Fibroblast of villous mesenchyme (primary cell): ENCODE measurements at places on chromosomes 2 and 18. TPM values are rescaled to one million over a fixed set of nuclear protein-coding genes. Genes with fewer than 3 reads are reported as not detected.

- DNase-seq = no peak
Observed at GRCh38 chr2:170140561-170140960, 37.4 kb upstream of the MYO3B start.

- no peak for DNase-seq
Observed at GRCh38 chr18:75211002-75211621, 515 bp downstream of the TSHZ1 start.

DNA sequence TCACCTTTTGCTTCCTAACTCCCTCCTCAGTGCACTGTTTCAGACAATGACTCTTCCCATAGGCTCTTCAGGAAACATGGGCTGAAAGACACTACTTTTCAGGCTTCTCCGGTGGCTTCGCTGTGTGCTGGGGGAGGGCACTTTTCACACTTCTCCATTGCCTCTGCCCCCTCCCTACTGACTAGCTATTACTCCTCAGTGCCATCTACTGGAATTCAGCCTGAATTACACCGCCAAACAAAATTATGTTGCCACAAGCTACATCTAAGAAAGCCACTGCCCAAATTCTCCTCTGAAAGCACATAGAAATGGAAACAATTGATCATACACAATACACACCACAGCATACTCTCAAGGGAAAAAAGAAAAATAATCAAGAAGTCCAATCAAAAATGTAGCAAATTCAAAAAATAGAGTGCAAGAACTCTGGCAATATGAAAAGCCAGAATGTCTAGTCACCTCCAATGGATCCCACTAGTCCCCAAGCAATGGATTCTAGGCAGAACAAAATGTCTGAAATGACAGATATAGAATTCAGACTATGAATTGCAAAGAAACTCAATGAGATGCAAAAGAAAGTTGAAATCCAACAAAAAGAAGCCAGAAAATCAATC, 1139.4 kb upstream of the GYPC start:
- peak; percentile 1 for DNase-seq

DNA sequence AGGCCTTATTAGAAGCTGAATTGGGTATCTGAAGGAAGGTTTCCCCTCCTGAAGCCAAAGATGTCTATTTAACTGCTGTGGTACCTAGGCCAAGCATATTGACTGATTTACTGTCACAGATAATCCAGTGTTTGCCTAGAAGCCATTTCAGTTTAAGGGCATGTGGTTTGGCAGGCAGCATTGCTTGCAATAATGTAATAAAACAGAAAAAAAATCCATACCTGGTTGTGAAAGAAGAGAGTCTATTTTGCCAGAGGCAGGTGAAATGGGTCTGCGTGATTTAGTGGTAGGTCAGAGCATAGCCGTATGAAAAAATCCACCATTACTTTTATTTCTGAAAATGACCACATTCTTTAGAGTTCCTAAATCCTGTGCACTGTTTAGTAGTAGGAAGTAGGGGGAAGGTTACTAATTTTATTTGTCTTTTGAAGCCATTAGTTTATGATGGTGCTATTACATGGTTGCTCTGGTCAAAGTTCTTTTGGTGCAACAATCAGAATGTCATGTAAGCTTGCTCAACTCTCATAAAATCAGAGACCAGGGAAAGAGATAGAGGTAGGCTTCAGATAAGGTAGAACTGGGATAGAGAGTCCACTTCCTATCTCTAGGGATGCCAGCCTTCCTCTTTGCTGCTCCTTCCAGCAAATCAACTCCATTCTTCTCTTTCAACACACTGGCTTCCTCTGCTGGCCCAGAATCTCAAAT, 343.4 kb downstream of the GPD2 start:
- DNase-seq = no peak

GRCh38 chr2:189952536-189953109, 109.9 kb downstream of the MSTN start:
- no peak for DNase-seq

- peak; percentile 93 for DNase-seq
Observed at GRCh38 chr18:54805571-54806334, 22.5 kb upstream of the RAB27B start.

DNA sequence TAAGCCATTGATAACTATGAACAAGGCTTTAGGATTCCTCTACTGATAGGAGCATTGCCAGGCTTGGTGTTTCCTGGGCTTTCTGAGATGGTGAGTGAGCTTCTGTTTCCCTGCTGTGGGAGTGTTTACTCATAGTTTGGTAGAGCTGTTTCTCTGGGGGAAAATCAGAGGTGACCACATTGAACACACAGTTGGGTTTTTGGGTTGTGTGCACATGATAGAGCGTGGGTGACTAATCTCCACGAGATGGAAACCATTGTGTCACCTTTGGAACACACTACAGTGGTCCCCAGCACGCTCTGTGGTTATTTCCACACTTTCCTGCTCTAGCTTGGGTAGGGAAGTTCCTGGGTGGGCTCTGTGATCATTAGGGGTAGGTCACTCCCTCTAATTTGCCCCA, 5.4 kb downstream of the IL1R1 start:
- peak; percentile 52 for DNase-seq

DNA sequence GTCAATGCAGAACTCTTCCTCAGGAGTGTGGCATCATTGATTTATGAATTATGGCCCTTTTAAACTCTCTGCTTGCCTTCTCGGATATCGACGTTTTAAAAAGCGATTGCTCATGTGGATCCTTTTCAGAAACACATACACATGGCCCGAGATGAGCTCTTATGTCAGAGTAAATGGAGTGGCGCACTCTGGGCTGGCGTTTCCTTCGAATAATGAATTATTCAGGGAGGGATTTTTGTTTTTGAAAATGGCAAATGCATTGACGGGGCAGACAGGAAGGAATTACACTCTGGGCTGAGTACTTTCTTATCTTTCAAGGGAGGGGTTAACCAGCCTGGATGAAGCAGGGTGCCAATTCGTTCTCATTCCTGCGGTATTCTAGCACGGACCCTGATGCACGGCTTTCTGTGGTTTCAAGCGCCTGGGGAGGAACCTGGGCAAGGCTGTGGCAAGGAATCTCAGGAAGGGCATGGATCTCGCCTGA, 142.7 kb downstream of the PRKCE start:
- peak; percentile 71 for DNase-seq

DNA sequence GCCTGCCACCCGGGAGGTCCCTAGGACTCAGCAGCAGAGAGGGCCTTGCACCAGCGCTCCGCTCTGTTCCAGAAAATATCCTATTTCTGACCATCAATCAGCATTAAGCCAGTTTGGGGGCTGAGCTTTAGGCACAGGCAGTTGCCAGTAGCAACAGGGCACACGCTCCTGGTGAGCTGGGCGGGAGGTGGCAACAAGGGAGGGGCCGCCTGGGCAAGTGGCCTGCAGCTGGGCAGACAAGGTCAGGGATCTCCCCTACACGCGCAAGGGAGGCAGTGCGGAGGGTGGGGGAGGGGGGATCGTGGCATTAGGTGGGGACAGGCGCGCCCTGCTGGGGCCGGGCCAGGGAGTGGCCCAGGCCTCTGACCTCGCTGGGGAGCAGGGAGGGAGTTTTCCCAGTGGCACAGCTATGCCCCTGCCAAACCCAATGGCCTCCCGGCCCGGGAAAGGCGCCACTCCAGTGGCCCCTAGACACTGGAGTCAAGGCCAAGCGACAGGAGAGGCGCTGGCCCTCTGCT, 302.8 kb downstream of the NCKAP5 start:
- no peak for DNase-seq

DNA sequence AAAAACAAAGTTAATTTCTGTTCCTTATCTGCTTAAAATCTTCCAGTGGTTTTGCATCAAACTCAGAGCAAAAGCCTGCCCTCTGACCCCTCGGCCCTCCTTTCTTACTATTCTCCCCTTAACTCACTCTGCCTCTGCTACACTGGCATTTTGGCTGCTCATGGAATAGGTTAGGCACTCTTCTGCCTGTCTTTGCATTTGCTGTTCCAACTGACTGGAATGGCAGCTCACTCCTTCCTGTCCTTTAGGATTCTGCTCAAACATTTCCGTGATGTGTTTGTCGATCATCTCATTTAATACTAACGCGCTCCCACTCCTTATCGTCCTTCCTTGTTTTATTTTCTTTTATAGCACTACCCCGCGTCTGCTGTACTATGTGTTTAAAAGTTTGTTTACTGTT, 815 bp downstream of the CEBPZ start:
- peak; percentile 8 for DNase-seq

DNA sequence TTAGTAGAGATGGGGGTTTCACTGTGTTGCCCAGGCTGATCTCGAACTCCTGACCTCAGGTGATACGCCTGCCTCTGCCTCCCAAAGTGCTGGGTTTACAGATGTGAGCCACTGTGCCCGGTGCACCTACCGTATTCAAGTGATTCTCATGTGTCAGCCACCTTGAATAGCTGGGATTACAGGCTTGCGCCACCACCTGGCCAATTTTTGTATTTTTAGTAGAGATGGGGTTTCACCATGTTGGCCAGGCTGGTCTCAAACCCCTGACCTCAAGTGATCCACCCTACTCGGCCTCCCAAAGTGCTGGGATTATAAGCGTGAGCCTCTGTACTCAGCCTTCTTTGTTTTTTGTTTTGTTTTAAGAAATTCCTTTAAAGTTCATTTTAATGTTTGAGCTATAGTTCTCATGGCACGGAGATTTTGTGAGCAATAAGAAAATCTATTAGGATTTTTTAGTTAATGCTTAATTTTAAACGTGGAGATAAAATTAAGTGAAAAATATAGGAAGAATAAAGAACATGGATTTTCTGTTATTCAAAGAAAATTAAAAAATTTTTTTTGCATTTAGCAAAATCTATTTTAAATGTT, 242.6 kb downstream of the PHLPP1 start:
- peak; percentile 50 for DNase-seq

DNA sequence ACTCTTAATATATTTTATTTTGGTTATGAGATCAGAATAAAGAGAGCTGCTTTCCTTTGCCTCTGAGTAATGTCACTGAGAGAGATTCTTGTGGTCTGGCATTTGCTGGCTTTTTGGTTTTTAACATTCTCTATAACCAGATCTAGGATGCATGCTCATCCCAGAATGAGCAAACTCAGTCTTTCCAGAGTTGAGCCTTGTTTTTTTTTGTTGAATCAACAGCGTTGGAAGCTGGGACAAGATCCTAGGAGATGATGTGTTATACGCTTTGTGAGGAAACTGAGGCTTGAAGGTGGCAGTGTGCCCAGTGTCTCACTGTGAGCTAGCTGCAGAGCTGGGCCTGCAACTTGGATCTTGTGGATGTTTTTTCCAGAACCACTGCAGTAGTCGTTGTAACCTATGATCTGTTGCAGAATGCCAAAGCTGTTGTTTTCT, 19.5 kb downstream of the MYO1B start:
- DNase-seq = peak; percentile 76

DNA sequence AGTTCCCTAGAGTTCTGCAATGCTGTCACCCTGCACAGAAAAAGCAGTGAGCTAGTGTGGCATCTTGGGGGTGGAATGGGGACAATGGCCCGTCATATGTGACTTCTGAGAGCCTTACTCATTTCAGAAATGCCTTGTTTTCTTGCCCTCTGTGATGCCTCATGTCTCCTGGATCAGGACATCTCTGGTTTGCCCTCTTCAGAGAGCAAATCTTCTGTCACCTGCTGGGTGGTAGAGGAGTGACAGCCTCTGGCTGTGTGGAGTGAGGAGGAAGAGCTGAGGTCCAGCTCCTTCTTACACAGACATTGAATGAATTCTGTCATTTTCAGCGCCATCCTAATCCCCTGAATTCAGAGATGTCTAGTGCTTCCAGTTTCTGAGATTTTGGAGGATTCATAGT, 55.6 kb upstream of the PHLPP1 start:
- DNase-seq = no peak

DNA sequence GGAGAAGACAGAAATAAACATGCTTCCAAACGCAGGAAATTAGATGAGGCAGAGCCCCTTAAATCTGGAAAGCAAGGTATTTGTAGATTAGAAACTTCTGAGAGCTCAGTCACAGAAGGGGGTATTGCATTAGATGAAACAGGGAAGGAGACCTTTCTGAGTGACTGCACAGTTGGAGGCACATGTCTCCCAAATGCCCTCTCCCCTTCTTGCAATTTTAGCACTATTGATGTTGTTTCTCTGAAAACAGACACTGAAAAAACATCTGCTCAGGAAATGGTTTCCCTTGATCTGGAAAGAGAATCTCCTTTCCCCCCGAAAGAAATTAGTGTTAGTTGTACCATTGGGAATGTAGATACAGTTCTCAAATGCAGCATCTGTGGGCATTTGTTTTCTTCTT, 33.5 kb downstream of the ZNF407 start:
- DNase-seq = no peak

DNA sequence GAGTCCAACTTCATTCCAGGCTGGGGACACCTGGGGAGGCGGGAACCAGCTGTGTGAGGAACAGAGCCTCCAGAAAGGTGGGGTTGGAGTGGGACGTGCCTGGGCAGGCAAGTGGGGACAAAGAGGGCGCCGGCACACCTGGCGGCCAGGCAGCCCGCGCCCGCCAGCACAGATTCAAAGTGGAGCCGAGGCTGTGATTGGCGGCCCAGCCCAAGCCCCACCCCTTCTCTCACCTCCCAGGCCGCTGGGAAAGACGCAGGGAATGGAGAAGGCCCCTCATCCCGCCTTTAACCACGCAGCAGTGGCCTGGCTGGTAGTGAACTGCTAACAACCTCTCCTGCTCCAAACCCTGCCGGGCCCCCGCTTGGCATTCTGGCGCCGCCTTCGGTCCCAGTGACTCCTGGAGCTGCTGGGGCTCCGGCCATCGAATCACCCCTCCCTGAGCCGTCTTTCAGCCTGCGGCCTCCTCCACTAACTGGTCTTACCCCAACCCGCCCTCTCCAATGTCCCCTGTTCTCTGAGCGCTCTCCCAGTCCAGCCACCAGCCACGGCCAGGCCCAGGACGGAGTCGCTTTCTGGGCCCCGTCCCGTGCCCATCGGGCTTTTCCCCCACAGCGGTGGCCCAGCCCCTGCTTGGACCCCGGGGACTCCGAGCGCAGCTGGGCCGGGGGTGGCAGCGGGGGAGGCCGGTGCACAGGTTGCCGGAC, 27.9 kb upstream of the PTMA start:
- DNase-seq = no peak

GRCh38 chr2:213237251-213237650, 47.0 kb upstream of the SPAG16 start:
- no peak for DNase-seq

DNA sequence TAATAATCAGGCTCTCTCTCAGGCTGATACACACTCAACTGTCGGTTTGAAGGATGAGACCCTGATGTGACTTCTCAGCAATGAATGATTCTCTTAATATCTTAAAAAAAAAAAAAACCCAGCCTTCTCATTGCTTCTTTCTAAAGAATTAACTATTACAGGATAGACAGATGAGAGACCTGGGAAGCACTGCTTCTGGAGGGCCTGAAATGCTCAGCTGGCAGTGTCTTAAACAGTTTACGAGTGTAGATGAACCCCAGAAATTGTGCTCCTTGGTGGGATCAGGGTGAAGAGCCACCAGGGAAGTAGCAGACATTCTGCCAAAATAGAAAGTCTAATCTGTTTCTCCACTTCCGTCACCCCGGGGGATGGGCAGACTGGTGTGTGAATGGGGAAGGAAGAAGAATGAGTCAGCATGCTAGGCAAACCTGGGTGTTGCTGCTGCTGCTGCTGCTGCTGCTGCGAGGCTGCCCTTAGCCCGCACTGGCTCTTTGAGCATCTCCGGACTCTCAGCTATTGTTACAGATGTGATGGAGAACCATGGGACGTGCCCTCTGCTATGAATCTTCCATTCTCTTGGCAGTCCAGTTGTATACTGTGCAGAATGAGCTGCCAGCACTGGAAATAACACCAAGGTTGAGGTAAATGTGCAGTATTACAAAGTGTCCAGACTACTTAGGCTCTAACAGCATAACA, 158.4 kb downstream of the SETBP1 start:
- DNase-seq = peak; percentile 56

The SH3RF3 gene
- 11.9 and 13.4 TPM in 2 replicates for total RNA-seq

The TTN gene
- under 0.01 TPM in 2 replicates for total RNA-seq

The RGPD6 gene
- 27.7 and 51.0 TPM in 2 replicates for total RNA-seq

The LOXHD1 gene
- under 0.01 TPM in 1 of 2 replicates, not detected in the other for total RNA-seq

The SULT1C4 gene
- total RNA-seq = 0.32 and 0.43 TPM in 2 replicates

The PRSS56 gene
- total RNA-seq = not detected in 2 replicates

The NCKAP1 gene
- total RNA-seq = 173 and 236 TPM in 2 replicates

The DCC gene
- total RNA-seq = under 0.01 TPM in 1 of 2 replicates, not detected in the other
